ENCODE measurements at places on chromosomes 11 and 22.

GRCh38 chr11:5618807-5619206 lies 6.0 kb upstream of the TRIM34 start:
- DNase-seq: no peak

GRCh38 chr11:72989727-72990126 lies 152.4 kb downstream of the FCHSD2 start:
- DNase-seq: no peak

DNA sequence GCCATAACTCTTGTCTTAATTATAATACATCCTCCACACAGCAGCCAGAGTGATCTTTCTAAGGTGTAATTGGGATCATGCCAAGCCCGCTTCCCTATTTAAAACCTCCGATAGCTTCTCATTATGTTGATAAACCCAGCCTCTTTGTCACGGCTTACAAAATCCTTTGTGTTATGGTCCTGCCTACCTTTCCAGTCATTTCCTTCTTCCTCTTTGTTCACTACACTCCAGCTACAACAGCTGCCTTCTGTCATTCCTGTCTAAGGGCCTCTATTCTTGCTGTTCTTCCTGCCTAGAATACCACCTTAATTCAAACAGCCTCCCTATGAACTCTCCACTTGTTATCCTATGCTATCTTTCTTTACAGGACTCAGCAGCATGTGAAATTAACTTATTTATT lies 70.6 kb upstream of the CAPRIN1 start:
- DNase-seq: no peak

DNA sequence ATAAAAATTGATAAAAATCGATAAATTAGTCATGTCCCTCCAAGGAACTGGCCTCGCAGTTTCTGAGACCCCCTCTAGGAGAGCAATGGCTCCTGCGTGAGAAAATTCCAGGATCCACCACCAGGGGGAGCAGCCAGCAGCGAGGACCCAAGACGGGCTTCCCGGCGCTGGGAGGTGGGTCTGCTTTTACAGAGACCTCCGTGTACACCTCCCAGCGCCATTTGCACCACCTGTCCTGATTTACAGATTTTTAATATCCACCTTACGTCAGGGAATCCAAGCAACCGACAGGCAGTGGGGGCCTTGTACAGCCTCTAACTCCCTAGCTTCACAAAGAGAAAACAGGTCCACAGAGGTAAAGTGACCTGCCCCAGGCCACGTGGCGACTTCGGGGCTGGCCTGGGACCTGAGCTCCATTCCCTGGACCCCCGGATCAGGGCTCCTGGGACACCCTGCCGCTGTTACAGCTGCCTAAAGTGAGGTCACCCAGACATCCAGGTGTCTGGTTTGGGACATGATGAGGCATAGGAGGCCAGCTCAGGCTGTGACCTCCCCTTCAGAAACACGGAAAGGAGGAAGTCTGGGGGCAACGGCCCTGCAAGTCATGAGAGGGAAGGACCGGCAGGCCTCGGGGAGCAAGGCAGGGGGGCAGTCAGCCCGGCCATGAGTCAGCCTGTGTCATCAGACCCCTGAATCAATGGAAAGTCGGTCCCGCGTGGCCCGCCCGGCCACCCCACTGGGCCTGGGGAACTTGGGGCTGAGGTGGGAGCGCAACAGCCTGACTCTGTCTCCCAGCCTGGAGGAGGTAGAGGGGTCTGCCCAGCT lies 3.5 kb downstream of the OSM start:
- DNase-seq: no peak

- no peak for DNase-seq
These were observed 295.1 kb upstream of the ANO5 start for GRCh38 chr11:21897752-21898151.

GRCh38 chr11:103947546-103947919 lies 88.9 kb upstream of the DDI1 start:
- DNase-seq: no peak

- no peak for DNase-seq
These were observed 52.4 kb downstream of the GRIK4 start for GRCh38 chr11:120563703-120564572.

- DNase-seq: no peak
These were observed 87.0 kb downstream of the FAM168A start for GRCh38 chr11:73510877-73511276.

DNA sequence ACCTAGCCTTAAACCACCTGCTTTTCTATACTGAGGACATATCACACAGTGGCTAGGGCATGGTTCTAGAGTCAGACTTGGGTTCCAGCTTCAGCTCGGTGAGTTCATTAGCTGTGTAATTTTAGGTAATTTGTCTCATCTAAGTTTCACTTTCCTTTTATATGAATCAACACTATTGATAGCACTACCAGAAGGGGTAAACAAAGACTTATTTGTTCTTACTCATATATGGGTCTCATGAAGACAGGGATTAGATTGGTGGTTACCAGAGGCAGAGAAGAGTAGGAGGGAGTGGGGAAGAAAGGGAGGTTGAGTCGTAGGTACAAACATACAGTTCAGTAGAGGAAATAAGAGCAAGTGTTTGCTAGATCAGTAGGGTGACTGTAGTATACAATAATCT lies 924.7 kb downstream of the OPCML start:
- no peak for DNase-seq

DNA sequence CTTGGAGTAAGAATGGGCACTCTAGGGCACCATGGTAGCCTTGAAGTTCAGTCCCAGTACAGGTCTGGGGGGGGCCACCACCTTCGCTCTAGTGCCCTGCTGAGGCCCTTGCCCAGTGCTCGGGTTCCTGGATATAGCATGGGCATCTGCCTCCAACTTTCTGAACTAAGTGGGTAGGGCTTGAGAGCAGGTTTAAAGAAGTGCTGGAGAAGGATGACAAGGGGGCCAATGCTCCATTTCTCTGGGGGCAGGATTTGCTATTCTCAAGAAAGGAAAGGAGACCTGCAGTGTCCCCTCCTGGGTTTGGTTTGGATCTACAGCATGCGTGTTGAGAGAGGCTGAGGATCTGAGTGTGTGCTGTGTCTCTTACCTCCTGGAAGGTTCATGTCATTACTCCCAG lies 82.2 kb upstream of the SUSD2 start:
- no peak for DNase-seq

DNA sequence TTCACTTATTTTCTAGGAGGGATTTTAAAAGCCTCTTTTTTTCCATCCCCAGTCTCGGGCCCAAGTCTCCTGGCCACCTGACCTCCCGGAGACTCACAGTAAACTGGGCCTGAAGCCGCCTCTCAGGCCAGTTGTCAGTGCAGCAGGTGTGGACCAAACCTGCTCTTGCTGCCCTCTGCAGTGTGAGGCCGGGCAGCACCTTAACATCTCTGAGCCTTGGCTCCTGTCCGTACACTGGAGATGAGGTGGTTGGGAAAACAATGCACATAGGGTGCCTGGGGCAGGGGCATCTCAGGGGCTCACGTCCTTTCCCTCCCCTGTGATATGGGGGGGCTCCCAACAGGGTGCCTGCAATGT lies 45.1 kb downstream of the PHF21B start:
- no peak for DNase-seq

- no peak for DNase-seq
These were observed 35.8 kb downstream of the MAML2 start for GRCh38 chr11:96306933-96307775.

GRCh38 chr11:109756521-109756920 lies 334.5 kb downstream of the C11orf87 start:
- no peak for DNase-seq

GRCh38 chr11:132744771-132745170 lies 787.5 kb downstream of the OPCML start:
- DNase-seq: no peak

DNA sequence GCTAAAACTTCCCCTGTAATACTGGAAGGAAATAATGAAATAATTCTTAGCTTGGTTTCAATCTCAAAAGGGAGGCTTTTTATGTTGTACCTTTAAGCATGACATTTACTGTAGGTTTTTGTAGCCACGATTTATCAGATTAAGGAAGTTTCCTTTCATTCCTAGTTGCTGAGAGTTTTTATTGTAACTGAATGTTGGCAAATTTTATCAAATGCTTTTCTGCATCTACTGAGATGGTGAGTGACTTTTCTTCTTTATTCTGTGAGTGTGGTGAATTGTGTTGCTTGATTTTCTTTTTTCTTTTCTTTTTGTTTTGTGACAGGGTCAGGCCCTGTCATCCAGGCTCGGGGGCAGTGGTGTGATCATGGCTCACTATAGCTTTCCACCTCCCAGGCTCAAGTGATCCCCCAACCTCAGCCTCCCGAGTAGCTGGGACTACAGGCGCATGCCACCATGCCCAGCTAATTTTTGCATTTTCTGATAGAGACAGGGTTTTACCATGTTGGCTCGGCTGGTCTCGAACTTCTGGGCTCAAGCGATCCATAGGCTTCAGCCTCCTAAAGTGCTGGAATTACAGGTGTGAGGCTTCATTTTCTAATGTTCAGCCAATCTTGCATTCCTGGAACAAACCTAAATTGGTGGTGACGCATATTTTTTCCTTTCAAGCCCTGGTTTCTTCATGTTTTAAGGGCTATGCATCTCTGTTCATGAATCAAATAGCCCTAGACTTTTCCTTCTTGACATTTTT lies 26.2 kb downstream of the SUSD2 start:
- DNase-seq: no peak

- DNase-seq: no peak
These were observed 69.7 kb downstream of the SCN3B start for GRCh38 chr11:123584737-123585136.

GRCh38 chr11:74232311-74232950 lies 61.3 kb downstream of the PPME1 start:
- DNase-seq: no peak

DNA sequence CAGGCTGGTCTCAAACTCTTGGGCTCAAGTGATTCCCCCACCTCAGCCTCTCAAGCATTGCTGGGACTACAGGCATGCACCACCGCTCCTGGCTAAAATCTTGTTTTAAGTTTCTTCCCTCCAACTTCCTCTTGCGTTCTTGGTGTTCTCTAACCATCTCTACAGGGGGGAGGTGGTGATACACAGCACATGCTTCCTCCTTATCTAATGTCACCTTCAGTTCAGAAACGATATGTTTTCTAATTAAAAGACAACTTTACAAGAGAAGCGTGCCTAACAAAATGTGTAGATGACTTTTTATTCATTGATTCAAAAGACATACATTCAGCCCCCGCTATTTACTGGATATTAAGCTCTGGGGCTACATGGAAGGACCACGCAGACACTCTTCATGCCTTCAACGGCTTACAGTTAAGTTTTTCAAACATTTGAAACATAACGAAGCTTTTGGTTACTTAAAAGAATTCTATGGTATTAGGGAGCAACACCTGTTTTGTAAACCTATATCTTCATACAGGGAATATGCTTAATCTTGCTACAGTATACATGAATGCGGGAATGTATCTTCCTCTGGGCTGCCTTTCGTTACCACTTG lies 933 bp upstream of the DLAT start:
- DNase-seq: no peak

DNA sequence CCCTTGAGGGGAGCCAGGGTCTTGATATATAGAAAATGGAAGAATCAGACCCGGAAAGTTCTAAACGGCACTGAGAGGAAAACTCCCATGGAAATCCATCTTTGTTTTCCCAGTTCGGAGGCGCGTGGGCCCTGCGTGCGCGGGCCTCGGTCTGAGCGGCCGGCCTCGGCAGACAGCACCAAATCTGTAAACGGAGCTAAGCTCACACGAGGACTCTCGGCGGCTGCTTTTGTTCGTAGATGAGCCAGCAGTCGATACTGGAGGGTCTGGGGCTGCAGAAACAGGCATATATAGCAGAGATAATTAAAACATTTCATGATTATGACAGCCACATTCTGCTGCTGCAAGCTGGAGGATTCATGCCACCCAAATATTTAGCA lies 68.5 kb upstream of the PPARA start:
- no peak for DNase-seq

- no peak for DNase-seq
These were observed 6.8 kb upstream of the PLAAT3 start for GRCh38 chr11:63621071-63621470.

GRCh38 chr11:96235751-96236150 lies 107.2 kb downstream of the MAML2 start:
- no peak for DNase-seq

GRCh38 chr11:130813196-130813595 lies 103.1 kb downstream of the SNX19 start:
- DNase-seq: no peak

DNA sequence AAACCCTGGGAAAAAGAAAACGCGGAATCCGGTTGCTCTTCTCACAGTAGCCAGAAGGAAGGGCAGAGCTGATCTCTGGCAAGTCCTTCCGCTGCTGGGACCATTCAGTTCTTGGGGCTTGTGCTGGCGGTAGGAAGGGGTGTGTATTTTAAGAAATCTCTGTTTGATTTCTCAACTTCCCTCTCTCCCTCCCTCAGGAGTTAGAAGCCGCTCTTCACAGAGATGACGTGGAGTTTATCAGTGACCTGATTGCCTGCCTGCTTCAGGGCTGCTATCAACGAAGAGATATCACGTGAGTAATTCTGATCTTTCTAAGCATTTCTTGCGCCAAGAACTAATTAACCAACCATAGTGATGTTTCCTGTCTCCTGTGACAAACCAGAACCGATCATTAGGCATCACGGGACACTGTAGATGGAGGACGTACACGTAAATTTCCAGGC lies 85.9 kb upstream of the SLC25A18 start:
- DNase-seq: no peak

DNA sequence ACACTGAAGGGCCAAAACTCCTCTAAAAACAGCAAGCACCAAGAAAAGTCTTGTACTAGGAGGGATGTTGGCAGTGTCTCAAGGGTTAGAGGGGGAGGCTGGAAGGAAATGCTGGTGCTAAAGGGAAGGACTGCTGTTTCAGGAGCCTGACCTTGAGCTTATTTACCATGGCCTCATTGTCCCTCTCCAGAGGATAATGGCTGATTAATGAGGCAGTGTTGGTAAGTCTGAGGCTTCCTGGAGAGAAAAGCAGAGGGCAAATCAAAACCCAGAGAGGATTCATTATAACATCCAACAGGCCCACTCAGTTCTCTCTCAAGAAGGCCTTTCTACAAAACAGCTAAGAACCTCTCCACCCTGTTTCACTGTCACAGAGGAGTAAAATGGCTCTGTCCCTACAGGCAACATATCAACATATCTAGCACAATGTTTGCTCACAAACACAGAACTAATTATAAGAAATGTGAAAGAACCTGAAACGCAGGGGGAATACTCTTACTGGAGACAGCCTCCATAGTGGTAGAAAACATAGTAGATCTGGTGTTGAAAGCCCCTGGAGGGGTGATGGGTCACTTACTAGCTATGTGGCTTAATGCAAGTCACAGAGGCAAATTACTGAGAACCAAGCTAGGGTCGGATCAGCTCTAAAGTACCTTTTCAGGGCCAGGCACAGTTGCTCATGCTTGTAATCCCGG lies 31.4 kb downstream of the NUMA1 start:
- DNase-seq: no peak

DNA sequence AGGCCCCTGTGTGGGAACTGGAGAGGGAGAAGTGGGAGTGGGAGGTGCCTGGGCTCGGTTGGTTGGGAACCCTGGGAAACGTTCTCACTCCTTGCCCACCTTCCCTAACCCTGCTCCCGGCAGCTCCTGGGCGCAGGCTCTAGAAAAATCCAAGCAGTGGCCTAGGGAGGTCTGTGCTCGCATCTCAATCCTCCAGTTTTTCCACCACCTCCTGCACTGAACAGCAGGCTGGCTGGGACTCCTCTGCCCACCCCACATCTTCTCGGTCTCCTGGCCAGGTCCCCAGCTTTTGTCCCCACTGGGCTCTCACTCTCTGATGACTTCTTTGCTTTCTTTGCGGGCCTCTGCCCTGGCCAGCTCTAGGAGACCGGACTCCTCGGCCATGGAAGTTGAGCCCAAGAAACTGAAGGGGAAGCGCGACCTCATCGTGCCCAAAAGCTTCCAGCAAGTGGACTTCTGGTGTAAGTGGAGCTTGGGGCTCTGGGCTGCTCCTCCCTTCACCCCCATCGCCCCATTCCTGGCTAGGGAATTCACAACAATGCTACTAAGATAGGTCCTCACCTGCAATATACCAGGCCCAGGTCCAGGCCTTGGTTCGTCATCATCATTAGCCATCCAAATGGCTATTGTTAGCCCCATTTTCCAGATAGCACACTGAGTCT lies 35.6 kb downstream of the PRDM11 start:
- DNase-seq: peak; percentile 31
